ENCODE measurements at places on chromosomes 2 and 18. TPM values are rescaled to one million over a fixed set of nuclear protein-coding genes. Genes with fewer than 3 reads are reported as not detected.

DNA sequence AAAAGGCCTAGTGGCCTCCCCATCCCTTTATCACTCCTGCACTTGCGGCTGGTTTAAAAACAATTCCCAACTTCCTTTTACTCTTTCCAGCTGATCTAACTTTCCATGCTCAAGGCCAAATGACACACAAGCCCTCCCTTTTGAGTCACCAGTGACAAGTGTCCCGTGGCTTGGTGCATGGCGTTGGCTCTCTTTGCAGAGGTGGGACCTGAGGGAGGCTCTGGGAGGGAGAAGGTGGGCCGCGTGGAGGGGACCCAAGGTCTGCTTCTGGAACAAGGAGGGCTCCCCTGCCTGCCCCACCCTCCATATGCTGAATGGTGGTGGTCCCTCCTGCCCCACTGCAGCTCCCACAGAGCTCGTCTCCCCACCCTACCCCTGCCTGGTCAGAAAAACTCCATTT is 30.8 kb upstream of the HPCAL1 start:
- no peak overlapping the region for H3K4me3 ChIP-seq
- H3K27ac ChIP-seq: no peak overlapping the region
- no peaks in the 10 kb centered on the region for H3K27me3 ChIP-seq
- DNase-seq: no peak
- H3K4me1 ChIP-seq: 0 out of 2 replicates have a peak, but pooled peaks cover 2% of the 10 kb centered on the region

GRCh38 chr2:190526105-190526750 is 8.3 kb downstream of the NEMP2 start:
- H3K27me3 ChIP-seq: no peaks in the 10 kb centered on the region
- no peak overlapping the region for H3K27ac ChIP-seq
- no peak overlapping the region for H3K4me3 ChIP-seq
- peaks cover 2% of the 10 kb centered on the region for H3K4me1 ChIP-seq
- H3K36me3 ChIP-seq: no peaks in the 10 kb centered on the region

DNA sequence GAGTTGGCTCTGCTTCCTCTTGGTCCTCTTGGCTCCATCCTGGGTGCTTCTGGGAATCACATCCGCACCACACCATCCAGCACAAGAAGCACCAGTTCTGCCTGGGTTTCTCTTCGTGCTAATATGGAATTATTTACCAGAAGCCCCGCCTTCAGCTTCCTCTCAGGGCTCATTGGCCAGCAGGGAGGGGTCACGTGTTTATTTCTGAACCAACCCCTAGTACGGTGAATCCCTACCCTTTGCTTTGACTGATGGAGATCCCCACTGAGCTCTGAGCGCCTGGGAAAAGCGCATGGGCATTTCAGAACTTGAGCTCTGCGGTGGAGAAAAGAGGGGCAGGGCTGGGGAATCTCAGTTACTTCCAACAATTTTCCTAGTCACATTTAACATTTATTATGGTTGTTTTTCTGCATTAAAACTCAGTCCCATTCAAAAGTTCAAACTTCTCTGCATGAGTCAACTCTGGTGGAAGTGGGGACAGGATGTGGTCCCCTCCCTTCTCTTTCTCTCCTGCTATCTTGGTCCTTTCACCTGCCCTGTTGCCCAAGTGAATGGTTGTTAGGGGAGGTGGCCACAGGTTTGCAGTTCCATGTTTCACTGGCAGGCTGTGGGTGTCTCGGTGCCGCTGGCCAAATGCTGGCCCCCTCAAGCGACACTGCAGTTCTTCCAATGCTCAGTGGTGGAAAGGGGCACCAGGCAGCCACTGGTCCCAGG is 76.4 kb upstream of the TTC39C start:
- DNase-seq: no peak
- H3K4me1 ChIP-seq: no peaks in the 10 kb centered on the region
- no peak overlapping the region for H3K27ac ChIP-seq
- no peaks in the 10 kb centered on the region for H3K27me3 ChIP-seq
- H3K36me3 ChIP-seq: no peaks in the 10 kb centered on the region
- no peak overlapping the region for H3K4me3 ChIP-seq

GRCh38 chr2:26848336-26849055 is 564 bp downstream of the DPYSL5 start:
- DNase-seq: no peak
- H3K36me3 ChIP-seq: no peaks in the 10 kb centered on the region
- H3K27me3 ChIP-seq: peaks cover 30% of the 10 kb centered on the region

- no peak overlapping the region for H3K4me3 ChIP-seq
- H3K36me3 ChIP-seq: peaks cover under 1% of the 10 kb centered on the region
- no peaks in the 10 kb centered on the region for H3K27me3 ChIP-seq
- no peaks in the 10 kb centered on the region for H3K4me1 ChIP-seq
- no peak for DNase-seq
Measured at GRCh38 chr2:221444106-221444505, 128.0 kb downstream of the EPHA4 start.

- H3K4me1 ChIP-seq: no peaks in the 10 kb centered on the region
- no peaks in the 10 kb centered on the region for H3K36me3 ChIP-seq
- no peaks in the 10 kb centered on the region for H3K27me3 ChIP-seq
- H3K27ac ChIP-seq: no peak overlapping the region
- no peak overlapping the region for H3K4me3 ChIP-seq
Measured at GRCh38 chr2:112712903-112713584, 7.8 kb upstream of the NT5DC4 start.

- no peak overlapping the region for H3K4me3 ChIP-seq
- H3K36me3 ChIP-seq: no peaks in the 10 kb centered on the region
Measured at GRCh38 chr2:171566753-171567152, 44.5 kb downstream of the CYBRD1 start.

FKBP1B gene
- total RNA-seq: 50.8 TPM

DNA sequence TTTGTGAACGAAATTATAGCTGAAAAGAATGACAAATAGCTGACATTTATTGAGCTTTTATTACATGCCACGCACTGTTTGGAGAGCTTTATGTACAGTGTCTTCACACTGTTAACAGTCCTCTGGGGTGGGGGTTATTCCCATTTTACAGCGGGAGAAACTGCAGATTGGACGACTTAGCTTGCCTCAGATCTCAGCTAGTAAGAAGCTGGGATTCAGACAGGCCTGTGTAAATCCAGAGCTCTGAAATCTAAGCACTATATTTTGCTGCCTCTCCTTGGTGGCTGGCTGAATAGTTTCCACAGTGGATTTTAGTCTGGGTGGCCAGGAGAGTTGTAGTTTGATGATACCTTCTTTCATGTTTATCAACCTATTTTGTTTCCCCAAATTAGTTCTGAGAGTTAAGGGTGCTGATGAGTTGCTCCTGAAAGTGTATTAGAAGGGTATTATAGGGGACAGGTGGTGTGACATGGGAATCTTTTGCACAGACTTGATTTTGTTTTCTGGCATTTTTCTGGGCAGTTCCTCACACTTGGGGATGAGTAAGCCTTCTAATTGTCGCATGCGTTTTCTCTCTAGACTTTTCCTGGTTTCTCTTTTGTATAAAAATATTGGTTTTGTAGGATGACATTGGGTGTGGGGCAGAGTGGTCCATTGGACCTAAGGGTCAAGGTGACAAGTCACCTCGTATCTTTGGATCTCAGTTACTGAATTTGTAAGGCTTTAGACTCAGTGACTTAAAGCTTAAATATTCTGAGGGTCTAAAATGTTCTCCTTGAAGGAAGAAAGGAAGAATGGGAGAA is 1.5 kb downstream of the ACSL3 start:
- no peaks in the 10 kb centered on the region for H3K36me3 ChIP-seq
- no peaks in the 10 kb centered on the region for H3K27me3 ChIP-seq
- H3K4me1 ChIP-seq: peaks cover 12% of the 10 kb centered on the region
- no peak for DNase-seq

KLHL14 gene
- total RNA-seq: 1.3 TPM

- no peaks in the 10 kb centered on the region for H3K27me3 ChIP-seq
- H3K36me3 ChIP-seq: peaks cover 12% of the 10 kb centered on the region
- no peak overlapping the region for H3K4me3 ChIP-seq
- no peaks in the 10 kb centered on the region for H3K4me1 ChIP-seq
Measured at GRCh38 chr2:61396005-61396404, 74.9 kb downstream of the USP34 start.

FRZB gene
- total RNA-seq: 4.7 TPM

GRCh38 chr2:204655626-204656025 is 110.4 kb downstream of the PARD3B start:
- no peak for DNase-seq
- H3K27me3 ChIP-seq: no peaks in the 10 kb centered on the region
- H3K4me1 ChIP-seq: no peaks in the 10 kb centered on the region
- no peak overlapping the region for H3K27ac ChIP-seq
- no peaks in the 10 kb centered on the region for H3K36me3 ChIP-seq

- H3K36me3 ChIP-seq: no peaks in the 10 kb centered on the region
- H3K27ac ChIP-seq: no peak overlapping the region
- H3K27me3 ChIP-seq: no peaks in the 10 kb centered on the region
- H3K4me3 ChIP-seq: no peak overlapping the region
Measured at GRCh38 chr2:72678024-72678423, 147.8 kb downstream of the EXOC6B start.

RAD51AP2 gene
- total RNA-seq: 0.08 TPM

DNA sequence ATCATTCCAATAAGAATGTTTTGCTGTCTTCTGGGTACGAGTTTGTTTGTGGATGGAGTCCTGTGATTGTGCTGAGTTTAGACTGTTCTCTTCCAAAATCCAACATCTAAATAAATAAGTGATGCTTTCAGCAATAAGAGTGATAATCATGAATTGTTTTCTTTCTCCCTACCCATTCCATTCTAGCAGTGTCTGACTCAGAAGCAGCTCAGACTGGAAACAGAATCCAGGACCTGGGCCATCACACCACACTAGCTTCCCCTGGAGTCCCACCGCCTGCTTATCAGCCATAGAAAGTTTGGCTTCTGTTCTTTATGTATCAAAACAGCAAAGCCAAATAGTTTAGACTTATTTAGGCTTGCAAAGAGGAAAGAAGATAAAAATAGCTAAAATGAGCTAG is 76.4 kb upstream of the CNGA3 start:
- no peak overlapping the region for H3K4me3 ChIP-seq
- DNase-seq: no peak
- H3K36me3 ChIP-seq: no peaks in the 10 kb centered on the region
- H3K27me3 ChIP-seq: no peaks in the 10 kb centered on the region

DNA sequence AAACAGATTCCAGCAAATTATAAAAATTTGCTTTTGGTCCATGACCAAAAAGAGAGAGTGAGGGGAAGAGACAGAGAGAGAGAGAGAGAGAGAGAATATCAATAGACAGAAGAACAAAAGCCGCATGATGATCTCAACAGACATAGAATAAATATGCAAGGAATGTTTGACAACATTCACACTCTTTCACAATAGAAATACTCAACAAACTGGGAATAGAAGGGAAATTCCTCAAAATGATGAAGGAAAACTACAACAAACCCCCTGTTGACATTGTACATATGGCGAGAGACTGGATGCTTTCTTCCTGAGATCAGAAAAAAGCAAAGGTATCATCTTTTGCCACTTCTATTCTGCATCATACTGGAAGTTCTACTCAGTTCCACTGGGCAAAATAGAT is 309.7 kb downstream of the RAD51AP2 start:
- DNase-seq: no peak
- H3K36me3 ChIP-seq: no peaks in the 10 kb centered on the region
- no peak overlapping the region for H3K27ac ChIP-seq
- no peaks in the 10 kb centered on the region for H3K27me3 ChIP-seq

DNA sequence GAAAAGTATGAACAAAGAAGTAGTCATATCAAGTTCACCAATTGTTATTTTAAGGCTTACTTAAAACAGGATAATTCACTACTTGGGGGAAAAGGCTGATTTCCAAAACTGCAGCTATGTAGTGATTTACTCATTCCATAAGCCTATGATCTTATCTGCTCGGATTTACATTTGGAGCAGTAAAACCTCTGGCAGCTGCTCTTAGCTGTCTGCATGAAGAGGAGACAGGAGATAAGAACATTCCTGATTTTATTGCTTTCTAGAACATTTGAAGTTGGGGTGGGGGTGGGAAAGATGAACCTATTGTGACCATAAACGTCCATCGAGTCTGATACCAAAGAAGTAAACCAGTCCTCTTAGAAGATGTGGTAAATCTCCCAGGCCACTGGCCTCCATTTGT is 120.9 kb downstream of the MMADHC start:
- no peaks in the 10 kb centered on the region for H3K27me3 ChIP-seq
- H3K27ac ChIP-seq: no peak overlapping the region
- no peaks in the 10 kb centered on the region for H3K4me1 ChIP-seq

DNA sequence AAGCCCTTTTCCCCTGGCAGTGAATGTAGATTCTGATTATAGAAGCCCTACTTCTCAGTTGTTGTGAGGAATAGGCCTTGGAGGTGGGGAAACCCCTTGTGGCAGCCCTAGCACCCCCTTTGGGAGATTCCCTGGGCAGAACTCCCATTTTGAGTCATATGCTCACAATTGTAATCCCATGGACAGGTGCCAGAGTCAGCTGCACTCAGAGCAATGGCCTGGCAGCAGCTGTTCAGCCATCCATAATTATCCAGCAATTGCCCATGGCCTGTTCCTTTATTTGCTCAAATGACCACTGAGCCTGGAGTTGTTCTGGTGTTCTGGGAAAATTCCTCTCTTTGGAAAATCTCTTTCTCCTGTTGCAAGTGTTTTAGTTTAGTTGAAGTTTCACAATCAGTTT is 71.7 kb downstream of the PTRHD1 start:
- no peak for DNase-seq
- no peaks in the 10 kb centered on the region for H3K27me3 ChIP-seq
- H3K4me3 ChIP-seq: no peak overlapping the region
- H3K4me1 ChIP-seq: no peaks in the 10 kb centered on the region
- H3K36me3 ChIP-seq: no peaks in the 10 kb centered on the region

RBKS gene
- 1.1 TPM for total RNA-seq

DNA sequence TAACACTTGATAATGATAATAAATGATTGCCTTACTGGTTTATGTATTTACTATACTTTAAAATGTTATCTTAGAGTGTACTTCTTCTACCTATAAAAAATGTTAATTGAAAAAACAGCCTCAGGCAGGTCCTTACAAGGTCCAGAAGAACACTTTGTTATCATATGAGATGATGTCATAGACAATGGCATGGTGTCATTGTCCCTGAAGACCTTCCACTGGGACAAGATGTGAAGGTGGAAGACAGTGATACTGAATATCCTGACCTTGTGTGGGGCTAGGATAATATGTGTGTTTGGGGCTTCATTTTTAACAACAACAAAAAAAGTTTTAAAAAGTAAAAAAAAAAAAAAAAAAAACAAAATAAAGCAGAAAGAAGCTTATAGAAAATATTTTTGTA is 342.2 kb upstream of the KYNU start:
- no peak overlapping the region for H3K27ac ChIP-seq
- H3K4me1 ChIP-seq: no peaks in the 10 kb centered on the region
- no peak overlapping the region for H3K4me3 ChIP-seq
- no peaks in the 10 kb centered on the region for H3K36me3 ChIP-seq

SULT1C4 gene
- total RNA-seq: 2.1 TPM

DNA sequence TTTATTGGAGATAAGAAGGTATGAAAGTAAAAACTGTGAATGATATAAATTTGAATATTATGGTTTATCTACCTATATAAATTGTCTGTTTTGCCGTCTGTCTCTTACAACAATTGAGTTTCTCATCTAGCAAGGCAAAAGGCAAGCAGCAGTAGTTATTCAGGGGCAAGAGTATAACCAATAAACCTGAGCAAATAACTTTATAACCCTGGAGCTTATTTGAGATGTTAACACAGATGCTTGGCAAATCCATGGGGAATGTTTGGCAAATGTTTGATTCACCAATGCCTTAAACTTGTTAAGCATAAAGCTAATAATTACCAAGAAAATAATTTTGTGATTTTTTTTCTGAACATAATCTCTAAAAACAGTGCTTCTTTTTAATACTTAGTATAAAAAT is 9.9 kb upstream of the EPHA4 start:
- no peaks in the 10 kb centered on the region for H3K36me3 ChIP-seq
- no peak overlapping the region for H3K27ac ChIP-seq
- H3K4me3 ChIP-seq: no peak overlapping the region
- H3K4me1 ChIP-seq: peaks cover 4% of the 10 kb centered on the region
